Naive thymus-derived CD8-positive, alpha-beta T cell (primary cell): ENCODE measurements at places on chromosomes 5 and 9.

DNA sequence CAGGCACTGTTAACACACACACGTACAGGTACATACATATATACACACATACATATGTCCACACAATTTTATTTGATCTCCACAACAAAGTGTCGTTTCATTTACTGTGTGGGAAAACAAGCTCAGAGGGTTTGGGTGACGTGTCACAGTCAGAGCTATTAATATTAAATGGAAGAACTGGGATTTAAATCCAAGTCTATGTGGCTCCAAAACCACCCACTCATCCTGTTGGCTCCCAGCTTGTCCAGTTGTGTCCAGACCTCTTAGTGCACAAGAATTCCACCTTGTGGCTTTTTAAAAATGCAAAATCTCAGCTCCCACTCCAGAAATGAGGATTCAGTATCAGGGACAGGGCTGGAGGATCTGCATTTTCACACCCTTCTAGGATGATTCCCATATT is 52.3 kb upstream of the PTPDC1 start:
- no peak for DNase-seq

DNA sequence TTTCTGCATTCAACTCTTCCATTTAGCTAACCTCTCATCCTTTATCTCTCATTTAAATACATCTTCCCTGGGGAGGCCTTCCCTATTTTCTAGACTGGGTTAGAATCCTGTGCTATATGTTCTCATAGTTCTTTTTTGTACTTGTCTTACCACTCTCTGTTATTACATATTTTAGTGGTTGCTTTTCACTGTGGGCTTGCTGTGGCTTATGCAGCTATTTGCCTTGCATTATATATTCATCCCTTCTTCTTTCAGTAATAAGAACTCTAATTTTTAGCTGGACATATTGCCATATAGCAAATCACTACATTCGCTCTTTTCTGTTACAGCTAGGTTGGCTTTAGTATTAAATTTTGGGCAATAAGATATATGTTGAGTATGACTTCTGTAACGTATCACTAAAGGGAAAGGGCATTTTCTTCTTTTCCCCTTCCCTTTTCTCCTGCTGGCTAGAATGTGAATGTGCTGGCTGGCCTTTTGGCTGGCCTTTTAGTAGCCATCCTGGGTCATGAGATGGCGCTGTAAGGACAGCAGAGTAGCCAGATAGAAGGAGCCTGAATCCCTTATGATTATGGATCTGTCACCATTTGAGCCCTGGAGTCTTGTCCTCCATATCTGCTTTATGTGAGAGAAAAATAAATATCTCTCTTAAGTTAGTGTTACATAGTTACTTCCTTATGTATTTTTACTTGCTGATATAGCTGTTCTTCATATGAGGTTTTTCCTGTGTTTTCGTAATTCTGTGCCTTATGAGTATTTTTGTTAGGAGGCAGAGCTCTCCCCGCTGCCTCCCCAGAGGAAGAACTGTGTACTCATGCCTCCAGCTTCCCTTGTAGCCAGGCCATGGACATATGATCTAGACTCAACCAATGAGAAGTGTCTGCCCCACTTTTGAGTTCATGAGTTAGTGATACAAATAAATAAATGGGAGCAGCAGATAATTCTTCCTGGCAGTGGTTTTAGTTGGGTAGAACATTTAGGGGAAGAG is 65.8 kb downstream of the NDUFAF2 start:
- no peak for DNase-seq

DNA sequence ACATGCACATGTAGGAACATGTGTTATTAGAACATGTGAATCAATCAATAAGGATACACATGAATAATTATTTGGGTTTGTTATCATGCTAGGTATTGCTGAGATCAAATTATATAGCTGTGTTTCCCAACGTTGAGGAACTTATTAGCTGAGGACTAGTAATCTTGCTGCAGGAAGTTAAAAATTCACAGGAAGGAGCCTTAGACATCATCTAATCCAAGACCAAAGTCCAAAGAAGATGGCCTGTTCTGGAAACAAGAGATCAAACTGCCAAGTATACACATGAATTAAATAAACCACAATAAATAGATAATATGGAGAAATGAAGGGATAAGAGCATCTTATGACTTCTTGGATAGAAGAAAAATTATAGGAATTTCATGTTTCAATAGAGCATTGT is 19.9 kb downstream of the POU5F2 start:
- DNase-seq, result no peak

GRCh38 chr9:35599763-35600604 is 5.1 kb upstream of the TESK1 start:
- no peak for DNase-seq

GRCh38 chr9:120343416-120343815 is 236.6 kb downstream of the CDK5RAP2 start:
- no peak for DNase-seq
